ENCODE measurements at places on chromosomes 1 and 21.
A peak's percentile ranks its signal among the peaks of the same experiment; 100 is the strongest.

DNA sequence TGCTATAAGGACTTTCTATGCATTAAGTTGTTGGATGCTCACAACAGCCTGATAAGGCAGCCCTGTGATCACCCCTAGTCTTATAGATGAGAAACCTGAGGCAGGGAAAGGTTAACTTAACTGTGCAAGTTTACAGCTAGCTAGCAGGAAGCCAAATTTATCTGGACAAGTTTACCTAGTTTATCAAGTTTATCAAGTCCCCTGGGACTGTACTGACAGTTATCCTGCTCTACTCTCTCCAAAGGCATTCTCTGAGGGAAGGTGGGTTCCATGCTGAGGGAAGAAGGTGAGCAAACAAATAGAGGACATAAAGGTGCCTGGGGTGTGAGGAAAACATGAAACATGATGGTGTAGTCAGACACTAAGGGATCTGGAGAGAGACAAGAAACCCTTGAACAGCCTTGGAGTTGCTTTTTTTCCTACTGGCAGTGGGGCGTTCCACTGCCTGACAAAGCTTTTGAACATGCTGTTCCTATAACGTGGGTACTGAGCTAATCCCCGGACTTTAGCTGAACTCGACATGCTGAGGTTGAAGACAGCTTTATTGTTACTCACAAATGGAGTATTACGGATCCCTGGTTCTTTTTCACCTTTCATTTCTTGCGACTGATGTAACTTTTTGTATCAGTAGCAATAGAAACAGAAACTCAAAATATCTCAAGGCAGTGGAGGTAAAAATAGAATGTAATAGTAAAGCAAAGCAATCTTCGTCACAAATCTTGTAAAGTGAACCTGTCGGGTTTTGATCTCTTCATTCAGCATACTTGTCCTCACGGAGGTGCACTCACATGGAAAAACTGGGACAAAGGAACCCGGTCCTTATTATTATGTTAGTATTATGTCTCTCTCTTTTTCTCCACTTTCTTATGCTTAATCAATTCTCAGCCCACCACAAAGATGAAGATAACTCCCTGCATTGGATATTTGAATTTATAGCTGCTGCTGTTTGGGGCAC lies 42.4 kb upstream of the ESRRG start:
- no peak for DNase-seq

GRCh38 chr1:225631021-225631663 lies 21.8 kb downstream of the ENAH start:
- DNase-seq = no peak

GRCh38 chr21:26846036-26846931 lies 1.1 kb upstream of the ADAMTS1 start:
- DNase-seq = no peak

GRCh38 chr1:44932151-44932550 lies 54.2 kb downstream of the EIF2B3 start:
- no peak for DNase-seq

GRCh38 chr21:46071082-46071481 lies 26.8 kb upstream of the COL6A2 start:
- DNase-seq = no peak

DNA sequence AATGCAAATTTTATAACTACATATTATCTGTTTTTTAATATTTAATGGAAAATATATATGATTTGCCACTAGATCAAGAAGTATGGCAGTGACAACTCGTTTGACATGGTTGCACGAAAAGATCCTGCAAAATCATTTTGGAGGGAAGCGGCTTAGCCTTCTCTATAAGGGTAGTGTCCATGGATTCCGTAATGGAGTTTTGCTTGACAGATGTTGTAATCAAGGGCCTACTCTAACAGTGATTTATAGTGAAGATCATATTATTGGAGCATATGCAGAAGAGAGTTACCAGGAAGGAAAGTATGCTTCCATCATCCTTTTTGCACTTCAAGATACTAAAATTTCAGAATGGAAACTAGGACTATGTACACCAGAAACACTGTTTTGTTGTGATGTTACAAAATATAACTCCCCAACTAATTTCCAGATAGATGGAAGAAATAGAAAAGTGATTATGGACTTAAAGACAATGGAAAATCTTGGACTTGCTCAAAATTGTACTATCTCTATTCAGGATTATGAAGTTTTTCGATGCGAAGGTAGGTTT lies 556 bp downstream of the IFI44 start:
- DNase-seq = no peak

DNA sequence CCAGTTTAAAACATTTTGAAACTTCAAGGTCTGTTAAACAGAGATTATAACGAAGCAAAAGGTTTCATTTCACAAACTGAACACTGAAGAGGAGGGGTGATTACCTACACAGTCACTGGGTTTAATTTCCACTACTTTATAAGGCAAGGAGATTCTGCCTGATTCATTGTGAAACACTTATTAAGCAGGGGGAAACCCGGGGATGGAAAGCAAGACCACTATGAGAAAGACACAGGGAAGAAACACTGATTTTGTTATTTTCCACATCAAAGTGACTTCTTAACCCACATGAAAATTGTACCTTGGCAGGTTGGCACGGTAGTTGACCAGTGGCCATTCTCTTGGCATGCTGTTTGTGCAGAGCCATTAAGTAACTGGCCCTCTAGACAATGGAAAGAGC lies 8.1 kb upstream of the F5 start:
- peak; percentile 22 for DNase-seq

- DNase-seq = no peak
Measured at GRCh38 chr1:219430419-219430818, 182.5 kb downstream of the ZC3H11B start.

DNA sequence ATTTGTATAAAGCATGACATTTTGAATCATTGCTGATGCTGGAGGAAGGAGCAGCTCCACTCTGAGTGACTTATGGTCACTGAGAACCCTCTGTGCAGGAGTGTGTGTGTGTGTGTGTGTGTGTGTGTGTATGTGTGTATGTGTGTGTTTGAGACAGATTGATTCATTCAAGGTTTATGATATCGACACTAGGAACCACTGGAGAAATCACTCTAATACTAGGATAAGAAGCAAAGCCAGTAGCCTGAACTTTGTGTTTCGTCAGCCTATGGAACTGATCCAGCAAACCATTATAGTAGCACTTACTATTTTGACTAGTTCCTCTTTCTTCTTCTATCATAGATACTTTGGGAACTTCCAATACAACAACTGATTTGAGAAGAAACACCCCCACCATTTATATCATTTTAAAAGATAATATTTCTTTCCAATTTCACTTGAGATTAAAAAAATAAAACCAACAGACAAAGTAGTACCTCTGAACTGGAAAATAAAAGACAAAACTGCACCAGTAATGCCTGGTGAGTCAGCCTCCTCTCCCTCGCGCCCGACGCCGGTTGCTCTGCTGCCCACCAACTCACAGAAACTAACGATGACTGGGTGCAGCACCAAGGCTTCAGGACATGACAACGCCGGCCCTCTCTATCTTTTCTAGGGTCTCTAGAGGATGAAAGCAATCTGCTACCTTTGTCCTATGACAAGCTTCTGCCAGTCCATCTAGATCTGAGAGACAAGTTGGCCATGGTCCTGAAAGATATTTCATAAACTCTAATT lies 20.9 kb downstream of the SLAMF1 start:
- DNase-seq = no peak

DNA sequence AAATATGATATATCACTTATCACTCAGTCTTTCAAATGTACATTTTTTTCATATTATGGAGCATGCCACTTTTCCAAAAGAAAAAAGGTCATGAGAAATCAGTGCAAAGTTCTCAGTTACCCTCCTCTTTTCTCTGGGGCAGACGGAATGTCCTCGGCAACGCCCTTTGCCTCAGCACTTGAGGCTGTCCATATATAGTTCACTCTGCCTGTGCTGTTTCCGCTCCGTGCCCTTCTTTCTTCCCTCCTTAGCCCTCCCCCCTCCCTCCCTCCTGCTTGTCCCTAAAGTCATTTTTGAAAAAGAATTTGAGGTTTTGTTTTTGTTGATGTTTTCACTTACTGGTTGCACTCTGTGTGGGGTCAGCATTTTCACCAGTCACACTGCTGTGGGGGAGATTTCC lies 5.4 kb downstream of the BARHL2 start:
- DNase-seq = no peak

GRCh38 chr1:14555091-14555490 lies 43.4 kb upstream of the KAZN start:
- DNase-seq = no peak

GRCh38 chr1:209871430-209871829 lies 43.7 kb downstream of the UTP25 start:
- no peak for DNase-seq

DNA sequence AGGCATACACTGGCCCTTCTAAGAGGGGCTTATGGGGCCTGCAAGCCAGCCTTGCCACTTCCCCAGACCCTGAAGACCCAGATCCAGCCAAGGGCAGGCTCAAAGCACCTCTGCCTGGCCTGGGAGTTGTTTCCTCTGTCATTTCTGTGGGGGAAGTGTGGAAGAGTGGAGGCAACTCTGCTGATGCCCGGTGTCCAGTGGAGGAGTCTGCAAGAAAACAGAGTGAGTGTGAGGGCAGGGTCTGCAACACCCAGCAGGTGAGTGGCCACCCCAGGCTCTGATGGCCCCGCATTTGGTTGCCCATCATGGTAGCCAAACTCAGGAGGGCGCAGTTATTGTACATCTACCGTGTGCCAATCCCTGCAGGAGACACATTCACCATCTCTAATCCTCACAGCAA lies 8.4 kb downstream of the CLEC20A start:
- peak; percentile 12 for DNase-seq

GRCh38 chr1:205458777-205459566 lies 3.1 kb upstream of the BLACAT1 start:
- no peak for DNase-seq

- peak; percentile 41 for DNase-seq
Measured at GRCh38 chr1:20059847-20060246, 10.1 kb upstream of the PLA2G5 start.

DNA sequence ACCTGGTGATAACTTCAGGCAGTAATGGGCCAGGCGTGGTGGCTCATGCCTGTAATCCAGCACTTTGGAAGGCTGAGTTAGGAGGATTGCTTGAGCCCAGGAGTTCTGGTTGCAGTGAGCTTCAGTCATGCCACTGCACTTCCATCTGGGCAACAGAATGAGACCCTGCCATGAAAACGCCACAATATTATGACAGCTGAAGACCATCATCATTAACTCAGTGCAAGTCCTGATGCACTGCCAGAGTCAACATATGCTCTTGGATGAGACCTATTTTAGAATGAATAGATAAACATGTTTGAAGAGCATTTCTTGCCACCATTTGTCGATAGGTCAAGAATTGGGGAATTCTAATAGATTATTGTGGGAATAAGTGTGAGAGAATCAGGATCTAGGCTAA lies 26.4 kb downstream of the HENMT1 start:
- DNase-seq = no peak

- DNase-seq = no peak
Measured at GRCh38 chr1:10681296-10682107, 114.9 kb downstream of the CASZ1 start.

DNA sequence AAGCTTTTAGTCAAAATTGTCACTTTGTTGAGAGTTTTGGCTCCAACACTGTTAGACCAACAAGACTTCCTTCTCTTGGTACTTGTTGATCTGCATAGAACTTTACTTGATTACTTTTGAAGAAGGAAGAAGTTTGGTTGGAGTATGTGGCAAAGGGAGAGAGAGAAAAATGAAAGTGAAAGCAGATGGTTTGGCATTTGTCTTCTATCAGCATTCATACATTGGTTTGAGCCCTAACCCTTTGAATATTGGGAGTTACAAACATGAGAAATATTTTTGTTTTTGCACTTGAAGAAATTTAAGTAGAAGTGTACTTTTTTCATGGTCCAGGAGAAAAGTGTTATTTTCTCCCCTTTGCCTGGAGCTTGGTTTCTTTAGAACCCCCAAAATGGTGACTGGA lies 169.8 kb downstream of the ADGRL4 start:
- no peak for DNase-seq

DNA sequence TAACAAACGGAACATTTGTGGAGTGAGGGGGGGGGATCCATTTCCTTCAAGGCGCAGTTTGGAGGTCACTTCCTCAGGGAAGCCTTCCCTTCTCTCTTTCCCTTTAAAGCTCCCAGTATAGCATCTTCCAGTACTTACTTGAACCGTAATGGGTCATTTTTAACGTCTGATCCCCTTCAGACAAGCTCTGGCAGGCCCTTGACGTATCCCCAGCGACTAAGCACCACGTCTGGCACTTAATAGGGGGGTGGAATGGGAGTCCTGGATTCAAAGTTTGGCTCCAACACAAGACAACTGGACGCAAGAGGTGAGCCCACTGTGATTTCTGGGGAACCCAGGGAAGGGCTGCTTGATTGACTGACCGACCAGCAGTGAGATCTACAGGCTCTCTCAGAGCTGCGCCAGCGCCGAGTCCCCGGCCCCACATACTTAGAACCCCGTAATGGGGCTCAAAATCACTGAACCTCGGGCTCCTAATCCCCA lies 441 bp downstream of the YARS1 start:
- DNase-seq = no peak

DNA sequence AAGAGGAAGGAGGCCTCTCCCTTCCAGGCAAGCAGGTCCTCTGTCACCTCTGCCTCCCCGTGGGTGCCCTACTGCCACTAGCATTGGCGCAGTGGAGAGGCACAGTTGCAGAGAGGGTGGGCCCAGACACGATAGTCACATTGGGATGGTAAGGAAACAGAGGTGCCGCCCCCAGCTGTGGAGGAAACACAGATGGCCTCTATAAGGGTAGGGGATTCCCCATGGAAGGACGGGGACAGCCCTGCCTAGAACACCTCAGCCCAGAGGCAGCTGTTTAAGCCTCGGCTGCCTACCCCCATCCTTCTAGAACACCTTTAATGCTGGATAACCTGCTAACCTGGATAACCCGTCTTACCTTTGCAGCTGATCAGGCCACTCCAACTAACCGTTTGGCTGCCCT lies 65.7 kb upstream of the CNTN2 start:
- DNase-seq = peak; percentile 61

GRCh38 chr1:107692580-107693345 lies 272.2 kb downstream of the VAV3 start:
- DNase-seq = no peak

DNA sequence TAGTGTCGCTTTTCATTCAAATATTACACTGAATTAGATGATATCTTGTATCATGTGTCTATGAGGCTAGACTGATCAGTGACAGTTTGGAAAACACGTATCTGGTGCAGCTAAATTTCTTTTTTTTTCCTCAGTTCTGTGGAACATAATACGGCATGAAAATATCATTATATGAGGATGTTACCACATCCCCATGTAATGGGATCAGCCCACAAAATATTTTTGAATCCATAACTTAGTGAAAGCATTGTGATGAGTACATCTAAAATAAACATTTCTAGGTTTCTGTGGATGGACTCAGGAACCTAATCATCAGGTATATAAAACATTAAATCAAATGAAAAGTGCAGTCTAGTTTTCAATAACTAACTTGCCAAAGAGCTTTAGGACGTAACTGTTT lies 356.3 kb downstream of the USP25 start:
- DNase-seq = no peak

- DNase-seq = no peak
Measured at GRCh38 chr1:51240084-51240483, 4.0 kb downstream of the RNF11 start.

GRCh38 chr1:168470901-168471431 lies 72.8 kb downstream of the XCL2 start:
- no peak for DNase-seq

Measured in GM10248 (cell line).